ENCODE measurements at places on chromosomes 2 and 18. TPM values are rescaled to one million over a fixed set of nuclear protein-coding genes. Genes with fewer than 3 reads are reported as not detected.
A peak's percentile ranks its signal among the peaks of the same experiment; 100 is the strongest.

- DNase-seq = no peak
Measured at GRCh38 chr18:28831476-28831875, 654.5 kb upstream of the CDH2 start.

GRCh38 chr2:126950504-126950903 lies 51.8 kb downstream of the TEX51 start:
- no peak for DNase-seq

- no peak for DNase-seq
Measured at GRCh38 chr2:225340923-225341322, 58.6 kb upstream of the NYAP2 start.

DNA sequence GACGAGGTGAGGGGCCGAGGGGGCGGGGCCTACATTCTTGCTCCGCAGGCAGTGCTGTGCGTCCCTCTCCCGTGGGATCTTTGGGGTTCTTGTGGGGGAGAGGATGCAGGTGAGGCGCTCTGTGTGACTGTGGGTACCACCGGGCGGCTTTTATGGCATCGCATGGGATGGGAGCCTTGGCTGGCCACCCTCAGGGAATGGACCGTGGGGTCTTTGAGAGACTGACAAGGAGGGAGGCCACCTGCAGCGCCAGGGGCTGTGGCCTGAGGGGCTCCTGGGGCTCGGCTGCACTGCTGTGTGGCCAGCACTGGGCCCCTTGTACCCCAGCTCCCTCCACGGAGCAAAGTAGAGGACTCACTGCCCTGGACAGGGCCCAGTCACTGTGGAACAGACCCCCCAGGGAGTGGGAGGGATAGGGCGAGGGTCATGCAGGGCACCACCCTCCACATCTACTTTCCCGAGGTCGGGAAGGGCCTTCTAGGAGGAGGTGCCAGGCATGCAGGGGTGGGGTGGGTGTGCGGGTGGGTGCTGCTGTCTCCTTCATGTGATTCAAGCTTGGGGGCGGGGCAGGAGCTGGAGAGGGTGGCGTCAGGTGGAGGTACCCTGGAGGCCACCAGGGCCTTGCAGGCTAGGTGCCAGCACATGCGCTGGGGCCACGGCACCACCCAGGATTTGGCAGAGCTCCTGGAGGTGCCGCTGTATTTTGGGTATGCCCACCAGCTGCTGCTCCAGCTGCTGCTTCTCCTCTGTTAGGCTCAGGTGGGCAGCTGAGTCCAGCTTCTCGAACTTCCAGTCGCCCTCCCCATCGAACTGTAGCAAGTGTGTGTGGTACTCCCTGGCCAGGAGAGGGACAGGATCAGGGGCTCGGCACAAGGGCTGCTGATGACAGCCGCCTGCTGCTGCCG lies 1072.4 kb downstream of the RPIA start:
- peak; percentile 15 for DNase-seq

DNA sequence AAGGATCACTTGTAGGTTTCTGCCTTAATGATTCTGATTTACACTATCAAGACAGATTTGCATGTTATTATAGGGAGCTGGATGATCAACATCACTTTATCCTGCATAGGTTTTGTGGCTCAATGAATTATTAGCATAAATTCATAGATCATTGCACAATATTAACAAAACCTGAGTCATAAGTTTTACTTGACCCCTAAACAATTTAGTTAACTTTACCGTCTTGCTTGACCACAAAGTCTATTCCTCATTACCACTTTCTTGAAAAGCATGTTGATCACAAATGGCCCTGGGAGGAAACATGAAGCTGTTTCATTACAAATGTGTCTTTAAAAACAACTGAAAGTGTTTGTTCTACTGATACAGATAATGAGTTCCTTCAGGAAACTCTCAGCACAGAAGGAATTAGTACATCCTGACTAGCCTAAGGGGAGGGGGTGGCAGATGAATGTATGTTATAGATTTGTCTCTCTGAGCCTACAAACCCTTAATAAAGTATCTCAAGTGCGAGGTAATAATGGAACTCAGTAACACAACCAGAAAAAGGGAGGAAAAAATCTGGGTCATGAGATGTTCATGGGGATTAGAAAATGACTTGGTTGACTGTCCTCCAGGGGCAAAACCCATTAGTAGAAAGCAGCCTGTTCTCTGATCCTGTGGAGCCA lies 303.4 kb downstream of the PIK3C3 start:
- no peak for DNase-seq

DNA sequence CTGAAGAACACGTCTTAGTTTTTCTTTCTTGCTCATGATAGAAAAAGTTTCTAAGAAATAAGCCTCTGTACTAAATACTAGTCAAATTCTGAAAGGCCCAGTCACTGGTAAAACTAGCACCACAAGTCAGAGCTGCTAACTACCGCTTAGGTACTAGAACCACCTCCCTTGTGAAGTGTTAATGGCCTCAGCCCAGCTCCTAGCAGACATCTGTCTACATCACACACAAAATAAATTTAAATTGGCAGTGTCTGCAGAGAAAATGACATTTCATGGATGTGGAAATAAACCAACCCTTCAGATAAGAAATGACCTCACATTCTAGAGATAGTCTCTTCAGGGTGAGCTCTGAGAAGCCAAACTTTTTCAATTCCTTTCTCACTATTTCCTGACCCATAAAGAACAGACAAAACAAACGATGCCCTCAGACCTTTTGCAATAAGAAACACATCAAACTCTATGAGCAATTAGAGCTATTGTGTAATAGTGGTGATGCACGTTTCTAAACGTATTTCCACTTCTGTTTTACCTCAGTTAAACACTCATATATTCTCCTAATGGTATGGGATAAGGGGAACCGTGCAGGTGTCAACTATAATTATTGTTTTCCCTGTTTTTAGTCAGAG lies 70.3 kb upstream of the DSG1 start:
- DNase-seq = no peak

EPB41L5 gene
- total RNA-seq = 9.1 TPM

GPAT2 gene
- 5.3 TPM for total RNA-seq

ALPP gene
- total RNA-seq = not detected

MC2R gene
- not detected for total RNA-seq

UGT1A8 gene
- not detected for total RNA-seq
